Kasumi-1 (cell line): ENCODE measurements at places on chromosomes 1 and 21.
A peak's percentile ranks its signal among the peaks of the same experiment; 100 is the strongest.

DNA sequence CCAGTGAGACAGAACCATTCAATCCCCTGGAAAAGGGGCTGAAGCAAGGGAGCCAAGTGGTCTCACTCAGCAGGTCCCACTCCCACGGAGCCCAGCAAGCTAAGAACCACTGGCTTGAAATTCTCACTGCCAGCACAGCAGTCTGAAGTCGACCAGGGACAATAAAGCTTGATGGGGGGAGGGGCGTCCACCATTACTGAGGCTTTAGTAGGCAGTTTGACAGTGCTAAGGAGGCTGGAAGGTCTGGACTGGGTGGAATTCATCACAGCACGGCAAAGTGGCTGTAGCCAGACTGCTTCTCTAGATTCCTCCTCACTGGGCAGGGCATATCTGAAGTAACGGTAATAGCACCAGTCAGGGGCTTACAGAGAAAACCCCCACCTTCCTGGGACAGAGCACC, 105.4 kb upstream of the GORAB start:
- no peak for DNase-seq

DNA sequence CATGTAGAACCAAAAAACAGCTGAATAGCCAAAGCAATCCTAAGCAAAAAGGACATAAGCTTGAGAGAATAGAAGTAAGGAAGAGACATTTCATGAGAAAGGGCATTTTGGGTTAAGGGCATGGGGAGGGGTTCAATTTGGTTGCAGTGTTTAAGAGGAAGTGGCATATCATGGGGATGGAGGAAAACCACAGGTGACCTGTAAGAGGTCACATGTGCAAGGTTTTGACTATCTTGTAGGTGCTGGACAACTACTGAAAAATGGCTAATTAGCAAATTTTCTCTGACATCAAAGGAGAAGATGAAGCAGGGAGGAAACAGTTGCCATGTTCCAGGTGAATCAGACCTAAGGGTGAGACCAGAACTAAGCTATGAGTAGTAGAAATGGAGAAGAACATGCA, 31.3 kb upstream of the ROR1 start:
- DNase-seq = no peak

DNA sequence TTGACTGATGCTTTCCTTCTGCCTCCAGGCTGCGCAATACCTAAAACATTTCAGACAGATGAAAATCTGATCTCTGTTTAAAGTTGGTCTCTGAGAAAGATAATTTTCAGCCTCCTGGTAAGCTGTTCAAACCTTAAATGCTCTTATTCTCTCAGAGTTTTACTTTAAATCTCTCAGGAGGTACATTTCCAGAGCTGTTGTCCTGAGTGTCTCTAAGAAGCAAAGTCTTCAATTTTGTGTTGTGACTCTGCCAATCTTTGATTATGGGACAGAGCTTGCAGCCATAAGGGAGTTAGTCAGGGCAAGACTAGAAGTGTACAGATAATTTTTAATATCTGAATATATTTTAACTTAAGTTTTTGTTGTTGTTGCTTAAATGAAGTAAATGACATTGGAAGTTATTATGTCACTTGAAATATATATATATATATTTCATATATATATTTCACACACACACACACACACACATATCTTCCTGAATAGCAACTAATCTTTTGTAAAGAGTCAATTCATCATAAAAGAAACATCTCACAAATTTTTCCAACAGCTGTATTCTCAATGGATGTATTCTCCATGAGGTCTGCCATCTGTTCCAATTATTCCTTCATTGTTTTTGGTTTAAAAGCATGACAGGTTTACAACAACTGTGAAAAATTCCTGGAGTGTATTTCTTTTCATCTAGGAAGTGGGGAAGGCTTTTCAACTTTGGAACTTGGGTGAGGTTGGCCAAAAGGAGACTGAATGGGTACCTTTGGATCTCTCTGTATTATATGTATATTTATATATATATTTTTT, 259.4 kb downstream of the BACH1 start:
- DNase-seq = no peak

DNA sequence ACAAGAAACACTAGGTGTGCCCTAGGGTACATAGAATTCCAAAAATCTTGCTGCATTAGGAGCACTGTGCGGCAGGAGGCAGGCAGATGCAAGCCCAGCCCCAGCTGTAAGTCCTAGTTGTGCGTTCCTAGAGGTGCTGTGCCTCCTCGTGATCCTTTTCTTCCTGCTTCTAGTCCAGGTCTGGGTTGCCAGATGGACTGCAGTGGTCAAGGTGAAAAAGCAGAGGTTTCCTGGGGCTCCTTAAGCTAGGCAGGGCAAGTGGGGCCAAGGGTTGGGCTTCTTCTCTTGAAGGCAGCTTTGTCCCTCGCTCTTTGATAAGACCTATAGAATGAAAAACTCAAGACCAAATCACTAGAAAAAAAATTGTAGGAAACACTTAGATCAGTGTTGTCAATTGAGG, 21.6 kb upstream of the SLC45A3 start:
- no peak for DNase-seq

- DNase-seq = no peak
Observed at GRCh38 chr1:184392067-184392466, 5.2 kb downstream of the C1orf21 start.

GRCh38 chr1:22418312-22418711, 33.3 kb upstream of the ZBTB40 start:
- DNase-seq = no peak

- peak; percentile 32 for DNase-seq
Observed at GRCh38 chr1:204505674-204506200, 10.5 kb upstream of the MDM4 start.

DNA sequence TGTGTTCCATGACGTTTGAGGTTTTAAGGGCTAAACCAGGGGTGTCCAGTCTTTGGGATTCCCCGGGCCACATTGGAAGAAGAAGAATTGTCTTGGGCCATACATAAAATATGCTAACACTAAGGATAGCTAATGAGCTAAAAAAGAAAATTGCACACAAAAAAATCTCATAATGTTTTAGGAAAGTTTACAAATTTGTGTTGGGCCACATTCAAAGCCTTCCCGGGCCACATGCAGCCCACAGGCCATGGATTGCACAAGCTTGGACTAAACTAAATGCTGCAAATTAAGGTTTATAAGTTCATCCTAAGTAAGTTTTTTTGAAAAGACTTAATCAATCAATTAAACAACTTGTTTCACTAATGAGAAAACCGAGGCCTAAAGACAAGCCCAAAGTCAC, 21.9 kb downstream of the NIBAN1 start:
- no peak for DNase-seq

GRCh38 chr1:200795156-200795555, 56.5 kb downstream of the CAMSAP2 start:
- DNase-seq = no peak
